ENCODE measurements at places on chromosomes 5 and 9. TPM values are rescaled to one million over a fixed set of nuclear protein-coding genes. Genes with fewer than 3 reads are reported as not detected.

PCDHB4 gene
- under 0.01 TPM for total RNA-seq

OR13F1 gene
- not detected for total RNA-seq

ZNF618 gene
- total RNA-seq, result 9.2 TPM

PCDHGA12 gene
- total RNA-seq, result 14.7 TPM

TAF1L gene
- not detected for total RNA-seq

FCN1 gene
- not detected for total RNA-seq

PCSK1 gene
- total RNA-seq, result 2.3 TPM

C5 gene
- total RNA-seq, result 3.7 TPM

DDX4 gene
- 0.28 TPM for total RNA-seq

IGIP gene
- total RNA-seq, result 16.9 TPM

C5orf22 gene
- total RNA-seq, result 16.9 TPM

WHRN gene
- 0.56 TPM for total RNA-seq

SLC34A3 gene
- not detected for total RNA-seq

DOK3 gene
- total RNA-seq, result 6.8 TPM

SH3RF2 gene
- 1.5 TPM for total RNA-seq

SYK gene
- total RNA-seq, result not detected

TRIM52 gene
- total RNA-seq, result 6.8 TPM

CSF1R gene
- 0.56 TPM for total RNA-seq

ATP10B gene
- not detected for total RNA-seq

Measured in regular cardiac myocyte (primary cell).